ENCODE measurements at places on chromosomes 16 and 17.
A peak's percentile ranks its signal among the peaks of the same experiment; 100 is the strongest.

- DNase-seq, result no peak
These were observed 23.7 kb upstream of the MED9 start for GRCh38 chr17:17453088-17453487.

DNA sequence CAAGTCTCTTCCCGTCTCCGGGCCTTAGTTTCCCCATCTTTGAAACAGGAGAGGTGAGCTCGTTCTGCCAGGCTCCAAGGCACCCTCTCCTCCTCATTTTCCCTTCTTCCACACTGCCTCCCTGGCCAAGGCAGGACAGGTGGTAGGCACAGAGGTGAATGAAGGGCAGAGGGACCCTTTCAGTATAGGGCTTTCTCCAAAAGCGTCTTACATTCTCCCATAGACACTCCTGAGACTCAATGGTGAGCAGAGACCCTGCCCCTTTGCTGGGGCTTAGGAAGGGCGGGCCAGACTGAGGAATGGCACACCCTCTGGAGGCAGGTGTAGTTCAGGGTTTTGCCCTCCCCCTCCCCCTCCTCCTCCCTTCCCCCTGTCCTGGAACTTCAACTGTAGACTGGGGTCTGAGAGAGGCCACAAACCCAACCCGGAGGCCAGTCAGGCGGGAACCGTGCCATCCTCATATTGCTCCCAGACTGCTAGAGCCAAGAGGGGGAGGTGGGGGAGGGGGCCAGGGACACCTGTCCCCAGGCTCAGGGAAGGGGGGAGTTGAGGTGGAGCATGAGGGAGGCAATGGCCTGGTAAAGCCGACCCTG, 1.9 kb downstream of the PLEKHH3 start:
- no peak for DNase-seq

GRCh38 chr17:1275205-1275961, 4.1 kb upstream of the TRARG1 start:
- no peak for DNase-seq

DNA sequence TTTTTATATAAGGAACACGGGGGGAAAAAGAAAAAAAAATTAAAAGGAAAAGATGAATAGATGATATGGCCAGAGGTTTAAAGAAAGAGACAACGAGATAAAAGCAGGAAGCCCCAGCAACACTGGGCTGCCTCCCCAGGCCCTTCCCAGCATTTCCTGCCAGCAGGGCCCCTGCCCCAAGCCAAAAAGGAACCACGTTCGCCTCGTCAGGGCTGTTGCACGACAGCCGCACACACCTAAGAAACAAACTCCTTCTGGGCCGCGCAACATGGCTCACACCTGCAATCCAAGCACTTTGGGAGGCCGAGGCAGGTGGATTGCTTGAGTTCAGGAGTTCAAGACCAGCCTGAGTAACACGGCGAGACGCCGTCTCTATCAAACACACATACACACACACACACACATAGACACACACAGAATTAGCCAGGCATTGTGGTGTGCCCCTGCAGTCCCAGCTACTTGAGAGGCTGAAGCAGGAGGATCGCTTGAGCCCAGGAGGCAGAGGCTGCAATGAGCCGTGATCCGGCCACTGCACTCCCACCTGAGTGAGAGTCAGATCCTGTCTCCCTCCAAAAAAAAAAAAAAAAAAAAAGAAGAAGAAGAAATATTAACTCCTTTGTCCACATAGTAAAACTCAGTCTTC, 83.0 kb downstream of the ANKRD11 start:
- DNase-seq, result no peak

GRCh38 chr17:20223808-20224328, 214.7 kb downstream of the SPECC1 start:
- DNase-seq, result no peak

DNA sequence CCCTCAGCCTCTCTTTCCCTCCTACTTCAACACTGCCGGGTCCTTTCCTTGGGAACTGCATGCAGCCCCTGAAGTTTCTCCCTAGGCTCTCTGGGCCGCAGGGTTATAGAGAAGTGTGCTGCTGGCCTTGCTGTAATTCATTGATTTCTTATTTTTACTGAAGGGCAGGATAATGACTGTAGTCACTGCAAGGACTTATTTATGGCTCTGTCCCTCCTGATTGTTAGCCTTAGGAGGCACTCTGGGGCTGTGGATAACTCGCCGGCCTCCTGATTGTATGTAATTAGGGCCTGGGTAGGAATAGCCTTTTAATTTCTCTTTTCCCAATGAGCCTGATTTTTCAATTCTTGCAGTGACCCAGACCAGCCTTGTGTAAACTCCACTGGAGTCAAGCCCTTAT, 138.3 kb upstream of the CDH13 start:
- no peak for DNase-seq

- DNase-seq, result no peak
These were observed 109.3 kb downstream of the GSG1L start for GRCh38 chr16:27954191-27954590.

- DNase-seq, result no peak
These were observed 28.1 kb upstream of the ITGA2B start for GRCh38 chr17:44417553-44417952.

GRCh38 chr16:56192635-56192945, 1.3 kb downstream of the GNAO1 start:
- DNase-seq, result no peak

DNA sequence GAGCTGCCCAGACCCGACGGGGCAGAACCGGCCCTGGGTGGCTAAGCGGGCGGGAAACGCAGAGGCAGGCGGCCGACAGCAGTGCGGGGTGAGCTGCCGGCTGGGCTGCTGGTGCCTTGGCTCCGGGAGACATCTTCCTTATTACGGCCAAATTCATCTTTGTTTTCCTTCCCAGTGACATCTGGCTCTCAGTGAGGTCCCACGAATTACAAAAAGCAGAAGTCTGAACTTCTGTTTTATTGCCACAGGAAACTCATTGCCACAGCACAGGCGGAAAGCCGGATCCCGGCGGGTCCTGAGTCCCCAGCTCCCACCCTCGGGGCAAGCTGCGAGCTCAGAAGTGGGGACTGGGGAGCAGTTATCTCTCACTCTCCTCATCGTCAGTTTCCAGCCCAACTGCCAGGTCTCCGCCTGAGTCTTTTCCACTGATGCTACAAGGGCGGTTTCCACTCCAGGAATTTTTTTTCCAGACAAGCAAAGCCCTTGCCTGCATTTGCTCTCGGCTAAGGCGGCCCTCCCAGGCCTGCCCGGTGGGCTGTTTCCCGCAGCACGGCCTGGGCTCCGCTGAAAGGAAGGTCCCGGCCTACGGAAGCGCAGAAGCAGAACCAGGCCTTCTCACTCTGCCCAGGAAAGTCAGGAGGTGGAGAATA, 40.3 kb downstream of the CBFA2T3 start:
- DNase-seq, result peak; percentile 54

DNA sequence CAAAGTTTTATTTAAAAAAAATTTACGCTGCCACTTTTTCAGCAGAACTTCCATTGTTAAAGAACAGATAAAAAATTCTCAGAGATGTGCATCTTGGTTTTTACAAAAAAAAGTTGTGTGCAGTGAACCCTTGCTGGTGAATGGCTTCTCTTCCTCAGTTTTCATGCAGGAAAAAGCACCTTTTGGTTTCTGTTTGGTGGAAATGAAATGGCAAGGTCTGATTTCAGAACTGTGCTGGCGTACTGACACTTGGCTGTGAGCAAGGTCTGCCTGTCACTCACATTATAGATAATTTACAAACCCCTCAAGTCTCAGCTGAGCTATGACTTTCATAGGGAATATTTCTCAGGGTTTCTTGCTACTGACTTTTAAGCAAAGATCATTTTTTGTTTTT, 5.7 kb upstream of the SALL1 start:
- no peak for DNase-seq

- no peak for DNase-seq
These were observed 5.7 kb downstream of the DLG4 start for GRCh38 chr17:7213895-7214299.

GRCh38 chr17:77688369-77688768, 270.1 kb upstream of the TNRC6C start:
- no peak for DNase-seq

DNA sequence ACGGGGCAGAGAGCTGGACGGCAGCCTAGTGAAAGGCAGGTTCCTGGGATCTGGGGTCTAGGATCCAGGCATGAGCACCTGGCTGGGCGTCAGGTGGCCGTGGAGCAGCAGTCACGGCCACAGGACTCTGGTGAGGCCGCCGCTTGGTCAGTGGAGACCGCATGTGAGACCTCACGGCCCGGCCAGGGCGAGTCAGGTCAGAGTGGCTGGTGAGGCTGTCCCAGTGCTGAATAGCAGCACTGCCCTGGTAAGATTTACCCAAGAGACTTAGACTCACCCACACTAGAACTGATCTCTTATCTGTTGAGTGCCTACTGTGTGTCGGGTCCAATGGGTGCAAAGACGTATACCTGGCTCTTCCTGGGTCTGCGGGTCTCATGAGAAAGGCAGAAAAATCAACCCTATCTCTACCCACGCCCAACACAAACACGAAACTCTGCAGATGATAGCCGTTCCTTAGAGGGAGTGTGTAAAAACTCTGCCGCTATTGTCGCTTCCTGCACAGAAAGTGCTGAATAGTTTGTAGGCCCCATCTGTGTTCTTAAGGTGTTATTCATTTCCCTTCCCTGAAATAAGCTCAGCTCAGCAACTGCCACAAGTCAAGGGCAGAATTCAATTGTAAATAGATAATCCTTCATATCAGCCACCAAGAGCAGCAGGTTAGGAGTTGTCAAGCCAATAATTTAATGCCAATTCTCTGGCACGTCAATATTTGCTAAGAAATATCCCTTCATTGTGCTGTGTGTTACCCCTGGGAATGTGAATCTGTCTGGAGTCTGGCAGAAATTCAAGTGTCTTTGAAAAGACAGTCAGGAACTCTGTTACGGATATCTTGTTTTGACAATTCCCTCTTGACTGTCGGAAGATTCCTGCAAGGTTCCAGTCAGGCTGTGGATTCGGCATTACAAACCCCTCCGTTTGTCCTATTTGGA, 240.0 kb downstream of the NTN1 start:
- no peak for DNase-seq

Data from GM19239 (cell line).